Fibroblast of upper back skin (primary cell): ENCODE measurements at places on chromosomes 5 and 9.
A peak's percentile ranks its signal among the peaks of the same experiment; 100 is the strongest.

- no peak for DNase-seq
Measured at GRCh38 chr9:93280661-93281259, 96.8 kb downstream of the WNK2 start.

- DNase-seq: no peak
Measured at GRCh38 chr5:95725071-95725820, 5.9 kb upstream of the RHOBTB3 start.

DNA sequence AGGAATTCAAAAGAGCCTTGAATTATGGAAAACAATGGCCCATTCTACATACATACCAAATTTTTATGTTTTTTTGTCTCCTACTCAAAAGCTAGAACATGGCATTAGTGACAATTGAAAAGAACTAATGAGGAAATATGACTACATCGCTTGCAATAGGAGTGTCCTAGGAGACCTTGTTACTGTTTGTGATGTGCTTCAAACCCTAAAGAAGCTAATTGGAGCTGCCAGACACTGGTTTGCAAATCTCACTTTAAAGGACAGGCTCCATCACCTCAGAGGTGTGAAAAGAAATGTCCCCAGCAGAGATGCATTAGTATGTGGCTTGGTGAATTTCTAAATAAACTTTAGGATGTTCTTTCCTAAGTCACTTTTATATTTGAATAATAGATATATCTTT is 354.2 kb upstream of the EFNA5 start:
- DNase-seq: no peak

DNA sequence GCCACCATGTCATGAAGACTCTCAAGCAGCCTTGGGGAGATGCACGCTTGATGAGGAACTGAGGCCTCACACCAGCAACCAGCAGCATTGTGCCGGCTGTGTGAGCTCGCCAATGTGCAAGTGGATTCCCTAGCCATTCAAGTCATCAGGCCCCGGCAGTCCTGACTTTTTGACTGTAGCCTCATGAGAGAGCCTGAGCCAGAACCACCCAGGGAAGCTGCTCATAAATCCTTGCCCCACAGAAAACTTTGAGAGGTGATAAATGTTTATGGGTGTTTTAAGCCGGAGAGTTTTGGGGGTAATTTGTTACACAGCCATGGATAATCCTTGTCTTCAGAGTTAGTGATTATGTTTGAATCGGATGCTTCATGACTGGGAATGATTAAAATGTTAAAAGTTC is 44.7 kb downstream of the FAM240B start:
- DNase-seq: no peak

GRCh38 chr9:96242811-96243210 is 59.2 kb downstream of the HSD17B3 start:
- DNase-seq: no peak

- no peak for DNase-seq
Measured at GRCh38 chr9:81423589-81424326, 265.6 kb downstream of the TLE1 start.

- no peak for DNase-seq
Measured at GRCh38 chr9:121302341-121302740, 34.4 kb downstream of the GSN start.

DNA sequence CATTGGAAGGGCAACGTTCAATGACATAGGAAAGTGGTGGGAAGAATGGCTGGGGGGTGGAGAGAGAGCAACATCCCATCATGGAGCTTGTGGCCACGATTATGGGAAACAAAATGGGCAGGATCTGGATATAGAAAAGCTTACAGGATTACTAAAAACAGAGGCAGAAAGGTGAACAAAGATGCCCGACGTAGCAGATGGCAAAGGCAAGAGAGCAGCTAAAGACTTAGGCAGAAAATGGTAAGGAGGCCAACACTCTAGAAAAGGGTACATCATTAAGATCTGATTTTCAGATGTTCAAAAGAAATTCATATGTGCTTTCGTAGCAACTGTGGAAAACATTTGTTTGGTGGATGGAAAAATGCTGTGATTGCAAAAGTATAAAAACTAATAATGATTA is 102.5 kb downstream of the OTULIN start:
- no peak for DNase-seq

- DNase-seq: no peak
Measured at GRCh38 chr9:127534931-127535330, 77.1 kb upstream of the STXBP1 start.

DNA sequence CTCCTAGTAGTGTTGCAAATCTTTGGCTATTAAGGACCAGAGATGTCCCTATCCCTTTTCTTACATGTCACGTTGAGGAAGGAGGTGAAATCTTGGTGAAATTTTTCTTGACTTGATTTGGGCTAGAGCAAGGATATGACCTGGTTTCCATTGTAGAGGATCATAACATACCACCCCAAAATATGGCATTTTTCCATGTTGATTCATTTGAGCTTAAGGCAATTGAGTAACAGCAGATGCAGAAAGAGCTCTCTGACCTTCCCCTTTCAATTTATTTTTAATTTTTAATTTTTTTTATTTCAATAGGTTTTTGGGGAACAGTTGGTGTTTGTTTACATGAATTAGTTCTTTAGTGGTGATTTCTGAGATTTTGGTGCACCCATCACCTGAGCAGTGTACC is 61.2 kb upstream of the MAP1B start:
- DNase-seq: peak; percentile 14

- no peak for DNase-seq
Measured at GRCh38 chr5:88551724-88552345, 283.2 kb upstream of the TMEM161B start.

DNA sequence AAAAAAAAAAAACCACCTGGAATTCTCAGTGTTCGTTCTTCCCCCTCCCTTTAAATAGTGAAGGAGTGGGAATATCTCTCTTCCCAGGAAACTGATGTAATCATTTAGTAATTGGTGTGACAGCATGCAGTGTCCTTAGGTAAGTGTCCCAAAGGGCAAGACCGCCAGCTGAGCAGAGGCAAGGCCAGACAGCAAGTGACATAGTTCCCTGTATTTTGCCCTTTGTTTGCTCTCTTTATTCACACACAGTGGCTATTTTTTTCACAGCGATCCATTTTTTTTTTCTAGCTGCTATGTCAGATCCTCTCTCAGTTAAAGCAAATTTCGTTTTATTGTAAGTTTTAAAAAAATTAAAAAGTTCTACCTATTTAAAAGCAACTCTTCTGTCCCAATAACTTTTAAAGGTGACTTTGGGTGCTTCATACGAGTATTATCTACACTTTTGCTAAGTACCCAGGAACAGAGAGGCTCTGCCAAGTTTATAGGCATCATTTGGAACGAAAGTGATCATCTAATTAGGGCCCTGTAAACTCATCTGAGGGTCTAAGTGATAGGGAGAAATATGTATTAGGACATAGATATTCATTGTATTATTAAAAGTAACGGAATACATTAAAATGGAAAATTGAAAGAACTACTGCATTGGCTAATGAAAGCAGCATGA is 98.2 kb upstream of the ALDH1A1 start:
- DNase-seq: peak; percentile 8

GRCh38 chr5:158466191-158466590 is 607.2 kb upstream of the CLINT1 start:
- DNase-seq: no peak

GRCh38 chr9:114007991-114008666 is 70.0 kb downstream of the AMBP start:
- no peak for DNase-seq

- no peak for DNase-seq
Measured at GRCh38 chr9:127091526-127091925, 30.9 kb downstream of the ANGPTL2 start.

- peak; percentile 11 for DNase-seq
Measured at GRCh38 chr5:133967698-133968203, 674 bp downstream of the C5orf15 start.

GRCh38 chr5:154794525-154795234 is 39.5 kb downstream of the LARP1 start:
- no peak for DNase-seq

DNA sequence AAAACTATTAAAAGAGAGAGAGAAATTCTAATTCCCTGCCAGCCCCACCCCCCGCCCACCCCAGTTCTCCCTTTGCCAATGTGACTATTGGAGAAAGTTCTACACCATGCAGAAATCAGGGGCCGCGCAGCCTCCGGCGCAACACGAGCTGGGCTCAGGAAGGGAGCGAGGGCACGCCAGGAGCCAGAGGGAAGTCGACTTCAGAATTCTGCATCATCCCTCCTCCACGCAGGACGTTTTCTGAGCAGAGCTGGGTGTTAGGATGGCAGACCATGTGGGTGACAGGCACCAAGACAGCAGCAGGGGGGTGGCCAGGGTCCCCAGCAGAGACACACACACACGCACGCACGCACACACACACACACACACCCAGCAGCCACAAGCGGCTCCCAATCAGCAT is 72.6 kb downstream of the PTCH1 start:
- no peak for DNase-seq

DNA sequence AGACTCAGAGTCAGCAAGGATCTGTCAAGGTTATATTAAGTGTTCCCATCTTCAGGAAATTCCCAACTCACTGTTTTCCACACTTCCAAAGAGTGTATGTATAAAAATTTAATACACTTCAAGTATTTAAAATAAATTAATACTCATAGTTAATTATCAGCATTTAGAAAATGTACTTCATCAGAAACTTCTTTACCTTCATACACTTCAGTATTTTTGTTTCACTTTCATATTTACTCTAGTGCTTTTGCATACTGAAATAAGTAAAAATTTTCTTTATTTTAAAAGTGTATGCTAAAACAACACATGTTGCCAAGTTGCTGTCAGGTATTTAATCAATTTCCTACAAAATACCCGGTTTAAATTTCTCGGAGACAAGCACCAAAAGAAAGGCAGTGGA is 16.5 kb downstream of the RICTOR start:
- DNase-seq: no peak

DNA sequence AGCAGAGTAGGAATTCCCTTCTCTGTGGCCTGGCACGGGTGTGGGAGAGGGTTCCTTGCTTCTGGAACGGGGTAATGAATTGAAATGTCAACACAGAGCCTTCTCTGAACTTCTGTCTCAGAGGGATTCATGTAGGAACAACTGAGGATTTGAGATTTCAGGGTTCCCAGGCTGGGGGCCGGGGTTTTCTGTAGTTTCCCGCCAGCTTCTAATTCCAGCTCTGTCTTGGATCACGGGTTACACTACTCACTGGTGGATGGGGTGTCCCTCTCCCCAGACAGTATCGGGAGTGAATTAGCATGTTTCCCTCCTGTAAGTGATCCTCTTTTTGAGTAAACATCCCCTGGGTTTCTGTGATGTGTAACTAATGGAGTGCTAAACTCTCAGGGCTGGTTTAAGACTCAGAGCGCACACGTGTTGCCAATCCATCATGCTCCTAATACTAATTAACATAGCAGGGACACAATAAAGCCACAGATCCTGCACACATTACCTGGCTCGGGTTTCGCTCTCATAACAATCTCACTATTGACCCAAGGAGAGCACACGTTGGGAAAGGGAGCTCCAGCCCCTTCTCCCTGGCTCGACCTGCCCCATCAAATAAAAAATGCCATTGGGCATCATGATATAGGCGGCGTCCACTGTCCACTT is 18.1 kb upstream of the DMRT2 start:
- no peak for DNase-seq

GRCh38 chr5:138974227-138975063 is 99.3 kb upstream of the LRRTM2 start:
- DNase-seq: peak; percentile 78

- no peak for DNase-seq
Measured at GRCh38 chr9:69151506-69151905, 22.6 kb upstream of the TJP2 start.

GRCh38 chr5:52821901-52822300 is 34.2 kb downstream of the ITGA1 start:
- DNase-seq: no peak

DNA sequence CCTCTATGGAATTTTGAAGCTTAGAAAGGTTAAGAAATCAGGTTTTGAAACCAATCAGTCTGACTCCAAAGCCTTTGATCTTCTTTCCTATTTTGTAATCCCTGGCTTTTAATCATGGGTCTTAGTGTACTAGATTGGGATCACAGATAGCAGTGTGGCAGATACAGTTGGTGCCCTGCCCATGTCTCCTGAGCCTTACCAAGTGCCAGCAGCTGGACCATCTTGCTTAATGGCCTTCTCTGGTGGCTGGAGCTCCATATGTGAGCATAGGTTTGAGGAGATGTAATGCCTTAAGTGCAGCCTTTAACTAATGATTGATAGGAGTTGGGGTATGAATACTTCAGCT is 16.7 kb upstream of the RIC1 start:
- DNase-seq: no peak

- DNase-seq: peak; percentile 53
Measured at GRCh38 chr9:8315211-8315610, 515.6 kb upstream of the DMAC1 start.

- peak; percentile 35 for DNase-seq
Measured at GRCh38 chr9:27548055-27548741, 18.6 kb upstream of the MOB3B start.
